ENCODE measurements at places on chromosomes 11 and 22.

DNA sequence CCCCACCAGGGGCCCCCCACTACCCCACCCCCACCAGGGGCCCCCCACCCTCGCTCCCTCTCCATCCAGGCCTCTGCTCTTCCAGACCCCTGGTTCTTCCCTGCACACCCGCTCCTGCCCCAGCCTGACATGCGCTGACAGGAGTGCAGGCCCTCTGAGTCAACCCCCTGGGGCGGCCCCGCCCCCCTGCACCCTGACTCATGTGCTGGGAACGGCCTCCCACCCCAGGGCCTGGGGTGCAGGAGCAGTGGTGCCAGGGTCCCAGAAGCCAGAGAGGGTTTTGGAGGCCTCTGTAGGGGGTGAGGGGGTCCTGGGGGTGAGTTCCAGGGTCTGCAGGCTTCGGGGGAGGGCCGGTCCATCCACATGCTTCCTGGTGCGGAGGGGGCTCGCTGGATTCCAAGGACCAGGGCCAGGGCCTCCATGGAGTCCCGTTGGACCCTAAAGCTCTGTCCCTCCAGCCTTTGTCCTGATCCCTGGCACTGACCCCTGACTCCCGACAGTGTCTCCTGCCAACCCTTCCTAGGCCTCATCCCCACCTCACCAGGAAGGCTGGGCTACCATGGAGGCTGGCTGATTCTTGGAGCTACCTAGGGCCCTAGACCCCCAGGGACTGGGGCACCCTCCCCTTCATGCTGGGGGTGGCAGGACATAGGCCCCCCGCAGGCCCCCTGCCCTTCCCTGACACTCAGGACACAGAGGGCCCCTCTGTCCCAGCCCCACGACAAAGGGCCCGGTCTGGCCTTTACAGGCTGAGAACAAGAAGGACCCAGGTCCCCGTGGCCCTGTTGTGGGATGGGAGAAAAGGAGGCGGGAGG is 583 bp upstream of the PKP3 start:
- DNase-seq: no peak

GRCh38 chr11:103086461-103086860 is 5.5 kb downstream of the DCUN1D5 start:
- no peak for DNase-seq

GRCh38 chr22:24990344-24990905 is 37.9 kb downstream of the KIAA1671 start:
- no peak for DNase-seq

GRCh38 chr11:64778473-64779298 is at the start of gene SF1:
Gene SF1 (minus strand): TSS chr11:64778542. CDS start chr11:64778392, 150 bp downstream.
- peak; percentile 99 for DNase-seq

GRCh38 chr11:11010624-11011127 is 152.8 kb upstream of the ZBED5 start:
- DNase-seq: peak; percentile 20

DNA sequence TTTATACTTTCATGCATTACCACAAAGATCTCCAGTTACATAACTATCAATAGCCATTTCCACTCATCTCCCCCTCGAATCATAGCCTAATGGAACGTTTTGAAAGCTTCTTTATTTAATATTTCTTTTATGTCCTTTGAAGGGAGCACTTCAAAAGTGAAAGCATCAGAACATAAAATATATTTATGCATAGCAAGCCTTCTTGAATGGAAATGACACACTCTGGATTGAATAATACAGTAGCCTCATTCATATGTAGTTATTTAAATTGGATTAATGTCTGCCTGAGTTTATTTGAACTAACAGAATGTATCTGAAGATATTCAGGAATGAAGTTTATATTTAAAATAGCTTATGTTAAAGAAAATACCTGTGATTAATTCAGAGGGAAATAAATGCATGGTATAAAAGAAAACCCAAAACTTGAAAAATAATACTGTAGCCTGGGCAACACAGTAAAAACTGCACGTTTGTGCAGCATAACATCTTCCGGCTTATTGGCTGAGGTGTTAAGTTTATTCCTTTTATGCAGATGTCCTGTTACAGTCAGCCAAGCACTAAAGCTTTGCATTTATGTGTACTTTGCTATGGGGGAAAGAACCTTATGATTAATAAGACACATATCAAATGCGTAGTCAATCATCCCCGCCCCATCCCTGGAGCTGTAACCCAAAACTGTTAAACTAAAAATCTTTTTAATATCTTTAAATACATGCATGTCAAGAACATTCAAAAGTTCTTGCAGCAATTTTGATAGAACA is 22.0 kb downstream of the OOSP3 start:
- DNase-seq: no peak

GRCh38 chr11:16278979-16279378 is 77.4 kb downstream of the SOX6 start:
- no peak for DNase-seq

DNA sequence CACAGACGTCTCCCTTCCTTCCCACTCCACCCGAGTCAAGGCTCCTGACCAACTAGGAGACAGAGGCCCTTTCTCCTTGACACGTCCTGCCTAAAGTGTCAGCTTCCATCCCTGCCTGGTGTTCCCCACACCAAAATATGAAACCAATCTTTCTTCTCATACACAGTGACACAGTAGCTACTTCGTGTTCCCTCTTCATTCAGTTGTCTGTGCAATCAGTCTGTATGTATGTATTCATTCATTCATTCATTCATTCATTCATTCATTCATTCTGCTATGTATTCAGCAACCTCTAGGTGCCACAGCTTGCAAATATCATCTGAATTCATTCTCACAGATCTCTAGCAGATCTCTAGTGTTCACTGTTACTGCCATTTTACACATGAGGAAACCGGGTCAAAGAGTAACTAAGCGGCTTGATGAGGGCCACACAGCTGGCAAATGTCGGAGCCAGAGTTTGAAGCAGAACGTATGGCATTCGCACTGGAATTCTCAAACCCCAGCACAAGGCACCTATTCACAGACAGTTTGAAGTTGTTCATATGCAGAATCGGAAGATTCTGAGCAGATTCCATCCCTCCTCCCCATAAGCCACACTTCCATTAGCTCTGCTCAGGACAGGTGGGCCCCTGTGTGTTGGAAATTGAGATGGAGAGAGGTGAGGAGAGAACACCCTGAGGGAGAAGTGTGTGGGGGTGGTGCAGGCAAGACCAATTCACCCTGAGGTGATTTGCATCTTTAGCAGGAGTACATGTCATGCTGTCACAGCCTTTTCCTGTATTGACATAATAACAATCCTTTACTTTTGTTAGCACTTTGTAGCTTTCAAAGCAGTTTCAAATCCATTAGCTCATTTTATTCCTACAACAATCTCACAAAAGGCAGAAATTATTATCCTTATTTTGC is 275.7 kb downstream of the ST3GAL4 start:
- no peak for DNase-seq

- DNase-seq: no peak
Observed at GRCh38 chr11:78975081-78975480, 400.4 kb upstream of the NARS2 start.

- DNase-seq: no peak
Observed at GRCh38 chr11:69300120-69301060, 6.4 kb downstream of the MYEOV start.

DNA sequence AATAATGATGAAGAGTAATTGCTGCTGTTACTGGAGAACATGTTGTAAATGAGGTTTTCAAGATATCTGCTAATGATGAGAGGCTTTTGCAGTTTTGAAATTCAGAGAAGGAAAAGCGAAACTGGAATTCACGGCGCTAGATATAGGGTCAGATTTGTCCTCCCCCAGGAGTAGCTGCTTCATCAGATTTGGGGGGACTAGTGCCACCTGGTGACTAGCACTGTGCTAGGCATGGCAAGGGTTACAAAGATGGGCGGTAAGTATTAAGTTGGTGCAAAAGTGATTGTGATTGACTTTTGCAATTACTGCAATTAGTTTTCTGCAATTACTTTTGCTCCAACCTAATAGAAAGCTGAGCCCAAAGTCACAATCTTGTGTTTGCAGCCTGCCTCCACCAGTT is 879.9 kb upstream of the TENM4 start:
- no peak for DNase-seq

DNA sequence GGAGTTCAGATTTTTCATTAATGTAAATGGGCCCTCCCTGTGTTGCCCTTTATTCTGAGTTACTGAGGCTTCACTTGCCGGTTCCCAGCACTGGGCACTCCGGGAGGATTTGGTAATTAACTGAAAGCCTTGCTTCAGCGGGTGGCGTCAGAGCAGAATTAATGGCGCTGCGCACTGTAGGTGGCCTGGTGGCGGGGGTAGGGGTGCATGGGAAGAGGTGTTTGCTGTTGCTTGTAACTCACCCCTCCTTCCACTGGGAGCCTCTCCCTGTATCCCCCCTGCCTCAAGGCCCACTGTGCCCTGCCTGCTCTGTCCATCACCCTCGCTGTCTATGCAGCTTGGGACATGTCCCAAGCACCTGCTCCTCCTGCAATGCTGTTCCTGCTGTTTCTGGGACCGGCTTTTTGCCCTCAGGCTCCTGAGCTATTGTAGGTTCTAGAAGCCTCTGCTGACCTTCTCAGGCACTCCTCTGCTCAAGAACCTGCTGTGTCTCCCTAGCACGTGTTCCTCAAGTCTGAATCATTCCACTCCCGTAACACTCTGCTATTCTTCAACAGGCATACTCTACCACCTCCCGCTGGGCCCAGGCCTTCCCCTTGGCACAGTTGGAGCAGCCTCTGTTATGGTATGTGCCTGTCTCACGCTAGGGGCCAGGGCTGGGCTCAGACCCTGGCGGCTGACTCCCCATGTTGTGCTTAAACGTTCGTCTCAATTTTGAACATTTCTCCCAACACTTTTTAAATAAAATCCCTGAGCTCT is 24.4 kb downstream of the ARHGAP8 start:
- no peak for DNase-seq

GRCh38 chr11:117839380-117839881 is 14.9 kb upstream of the FXYD2 start:
- no peak for DNase-seq

DNA sequence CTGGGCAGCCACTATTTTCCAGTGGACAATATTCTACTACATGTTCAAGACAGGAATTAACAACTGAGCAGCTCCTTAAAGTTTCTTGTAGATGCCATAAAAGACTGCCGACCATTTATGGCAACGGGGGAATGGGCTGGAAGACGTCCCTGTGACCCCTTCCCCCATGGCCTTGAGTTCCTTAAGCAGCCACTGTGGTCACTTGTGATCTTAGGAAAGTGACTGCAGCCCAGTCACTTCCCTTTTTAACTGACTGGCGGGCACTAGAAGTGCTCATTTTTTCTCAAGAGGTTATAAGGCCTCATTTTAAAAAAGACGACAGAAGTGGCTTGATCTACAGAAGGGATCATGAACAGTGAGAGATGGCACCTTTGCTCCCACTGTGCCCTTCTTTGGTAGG is 153.2 kb upstream of the NARS2 start:
- DNase-seq: no peak

DNA sequence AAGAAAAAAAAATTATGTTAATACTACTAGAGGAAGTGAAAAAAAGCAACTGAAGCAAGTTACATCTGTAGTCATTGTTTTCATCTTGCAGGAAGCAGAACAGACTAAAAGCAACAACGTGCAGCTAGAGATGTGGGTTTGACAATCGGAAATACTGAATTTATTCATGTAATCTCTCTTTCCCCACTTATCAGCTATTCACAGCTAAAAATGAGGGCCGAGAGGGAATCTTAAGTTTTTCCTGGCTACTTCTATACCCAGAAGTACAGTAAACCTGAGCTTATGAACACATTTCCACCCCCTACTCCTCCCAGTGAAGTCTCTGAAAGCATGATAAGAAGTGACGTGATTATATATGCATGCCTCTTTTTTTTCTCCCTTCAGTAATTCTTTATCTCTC is 116.5 kb downstream of the SPON1 start:
- peak; percentile 38 for DNase-seq

DNA sequence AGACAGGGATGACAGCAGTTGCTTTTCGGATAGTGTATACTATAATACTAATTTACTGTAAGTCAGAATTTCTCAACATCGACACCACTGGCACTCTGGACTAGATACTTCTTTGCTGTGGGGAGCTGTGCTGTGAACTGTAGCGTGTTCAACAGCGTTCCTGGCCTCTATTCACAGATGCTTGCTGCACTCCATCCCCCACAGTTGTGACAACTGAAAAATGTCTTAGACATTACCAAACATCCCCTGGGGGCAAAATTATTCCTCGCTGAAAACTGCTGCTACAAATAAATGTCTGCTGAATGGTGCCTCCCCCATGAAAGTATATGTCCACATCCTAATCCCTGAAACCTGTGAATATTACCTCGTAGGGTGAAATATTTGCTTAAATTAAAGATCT is 7.5 kb upstream of the SLC15A3 start:
- DNase-seq: no peak

- no peak for DNase-seq
Observed at GRCh38 chr11:13341026-13341425, 63.4 kb downstream of the BMAL1 start.

GRCh38 chr11:78733031-78733430 is 158.4 kb upstream of the NARS2 start:
- no peak for DNase-seq

GRCh38 chr11:27138716-27139115 is 98.1 kb downstream of the BBOX1 start:
- DNase-seq: no peak

DNA sequence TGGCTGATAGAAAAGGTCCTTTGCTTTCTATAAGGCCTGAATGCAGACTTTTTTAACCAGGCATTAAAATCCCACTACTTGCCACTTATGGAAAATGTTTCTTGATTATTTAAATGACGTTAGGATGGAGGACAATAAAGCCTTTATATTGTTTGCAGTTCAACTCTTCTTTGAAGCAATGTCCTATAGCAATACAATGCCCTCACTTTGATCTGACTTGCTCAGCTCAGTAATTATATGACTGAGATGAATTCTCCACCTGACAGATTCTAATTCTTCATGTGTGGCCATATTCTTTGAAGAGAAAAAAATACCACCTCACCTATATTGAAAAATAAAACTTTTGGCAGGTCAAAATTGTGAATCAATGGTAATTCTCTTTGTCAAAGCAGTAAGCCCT is 182.0 kb upstream of the MTMR2 start:
- no peak for DNase-seq

GRCh38 chr11:117052196-117053149 is 45.8 kb downstream of the SIK3 start:
- DNase-seq: no peak

DNA sequence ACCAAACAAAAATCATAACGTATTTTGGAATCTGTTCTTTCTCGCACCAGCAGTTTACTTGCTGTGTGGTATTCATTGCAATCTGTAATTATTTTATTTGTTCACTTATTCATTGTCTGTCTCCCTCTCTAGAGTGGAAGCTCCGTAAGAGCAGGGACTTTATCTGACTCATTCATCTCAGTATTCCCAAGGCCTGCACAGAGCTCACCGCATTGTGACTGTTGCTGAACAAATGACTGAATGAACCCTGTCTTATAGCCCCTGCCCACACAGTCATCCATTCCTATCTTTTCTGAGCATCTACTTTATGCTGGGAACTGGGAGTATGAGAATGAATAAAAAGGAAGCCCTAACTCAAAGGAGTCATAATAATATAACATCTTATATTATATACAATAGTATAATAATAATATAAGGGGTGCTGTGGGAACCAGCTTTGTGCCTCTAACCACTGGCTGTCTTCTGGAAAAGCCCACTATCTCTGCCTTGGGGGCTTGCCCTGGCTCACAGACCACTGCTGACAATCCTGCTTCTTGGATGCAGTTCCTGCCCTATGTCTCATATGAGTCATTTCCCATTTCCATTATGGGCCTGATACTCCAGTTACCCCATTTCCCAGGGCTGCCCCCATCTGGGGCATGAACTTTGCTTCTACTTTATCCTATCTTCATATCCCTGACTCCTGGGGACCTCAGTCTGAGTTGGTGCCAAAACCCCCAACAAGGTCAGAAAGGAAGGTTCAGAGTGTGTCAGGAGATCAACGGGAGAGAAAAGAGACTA is 11.0 kb downstream of the XRRA1 start:
- DNase-seq: no peak

GRCh38 chr11:27720277-27720830 is 20.1 kb upstream of the BDNF start:
- DNase-seq: no peak

Measured in CD4-positive, alpha-beta T cell treated with Interleukin-6 for 4 hours (primary cell).